ENCODE measurements at places on chromosomes 6 and 20. TPM values are rescaled to one million over a fixed set of nuclear protein-coding genes. Genes with fewer than 3 reads are reported as not detected.
A peak's percentile ranks its signal among the peaks of the same experiment; 100 is the strongest.

DNA sequence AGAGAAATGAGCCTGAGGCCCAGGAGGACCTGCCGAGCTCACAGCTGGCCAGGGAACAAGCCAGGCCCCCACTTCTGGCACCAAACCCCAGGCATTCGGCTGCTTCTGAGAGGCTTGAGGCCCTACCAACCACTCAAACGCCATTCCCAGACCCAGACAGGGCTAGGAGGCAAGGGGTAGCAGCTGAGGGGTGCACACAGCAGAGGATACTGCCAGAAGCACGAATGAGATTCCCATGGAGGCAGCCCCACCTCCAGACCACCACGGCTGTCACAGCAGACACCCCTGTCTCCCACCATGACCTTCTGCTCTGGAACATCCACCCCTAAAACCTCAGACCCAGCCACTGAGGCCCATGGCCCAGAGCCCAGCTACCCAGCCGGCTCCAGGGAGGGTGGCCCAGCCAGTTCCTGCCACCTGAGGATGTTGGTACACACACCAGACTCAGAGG, 36.1 kb downstream of the NTSR1 start:
- DNase-seq, result no peak

DNA sequence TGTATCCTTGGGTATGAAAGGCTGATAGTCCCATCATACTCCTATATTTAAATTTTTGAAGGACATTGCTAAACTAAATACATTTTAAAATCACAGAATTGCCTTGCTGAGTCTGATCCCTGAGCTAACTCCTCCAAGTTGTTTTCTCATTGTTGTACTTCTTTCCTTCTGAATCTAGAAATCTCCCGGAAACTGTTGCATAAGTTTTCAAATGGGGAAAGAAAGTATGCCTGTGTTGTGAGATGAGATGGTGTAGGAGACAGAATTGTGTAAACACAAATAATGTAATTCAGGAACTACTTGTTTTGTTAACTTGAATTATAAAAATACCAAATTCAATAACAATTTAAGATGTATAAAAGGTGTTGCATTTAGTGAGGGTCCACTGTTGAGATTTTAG, 7.3 kb downstream of the PNRC1 start:
- no peak for DNase-seq

DNA sequence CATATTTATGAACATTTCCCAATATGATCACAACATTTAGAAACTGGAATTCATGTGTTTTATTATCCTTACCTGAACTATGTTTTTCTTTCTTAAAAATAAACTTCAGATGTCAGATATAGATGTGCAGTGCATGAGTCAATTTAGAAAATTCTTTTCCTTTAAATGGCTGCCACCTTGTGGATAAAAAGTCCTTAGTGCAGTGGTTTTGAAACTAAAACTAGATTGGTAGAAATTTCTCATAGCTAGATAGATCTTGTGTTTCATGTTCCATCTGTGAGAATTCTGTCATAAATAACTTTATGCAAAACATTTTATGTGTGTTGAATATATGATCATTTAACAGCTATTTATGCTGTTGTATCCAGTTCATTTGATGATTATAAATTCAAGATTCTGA, 134.9 kb downstream of the KLHL32 start:
- DNase-seq, result no peak

DNA sequence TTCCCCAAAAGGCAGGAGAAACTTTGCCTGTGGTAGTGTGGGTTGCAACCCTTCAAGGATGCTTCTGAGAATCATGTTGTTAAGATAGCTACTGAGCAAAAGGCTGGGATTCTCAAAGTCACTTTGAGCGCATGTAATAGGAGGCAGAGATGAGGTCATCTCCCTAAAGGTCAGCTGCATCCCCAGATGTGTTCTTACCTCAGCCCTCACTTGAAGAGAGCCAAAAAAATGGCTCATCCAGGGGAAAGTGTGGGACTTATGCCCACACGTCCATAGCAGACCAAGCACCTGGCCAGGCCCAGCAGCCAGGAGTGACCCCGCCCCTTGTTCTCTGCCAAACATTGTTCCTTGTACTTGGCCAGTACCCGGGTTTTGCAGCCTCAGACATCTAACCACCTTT, 187.0 kb upstream of the BMP2 start:
- DNase-seq, result no peak

GRCh38 chr20:62021793-62022385, 43.8 kb downstream of the TAF4 start:
- DNase-seq, result no peak

GRCh38 chr6:16375843-16376242, 137.5 kb downstream of the GMPR start:
- DNase-seq, result no peak

GRCh38 chr6:159169557-159170332, 545 bp downstream of the FNDC1 start:
- no peak for DNase-seq

IP6K3 gene
- total RNA-seq, result not detected

DNA sequence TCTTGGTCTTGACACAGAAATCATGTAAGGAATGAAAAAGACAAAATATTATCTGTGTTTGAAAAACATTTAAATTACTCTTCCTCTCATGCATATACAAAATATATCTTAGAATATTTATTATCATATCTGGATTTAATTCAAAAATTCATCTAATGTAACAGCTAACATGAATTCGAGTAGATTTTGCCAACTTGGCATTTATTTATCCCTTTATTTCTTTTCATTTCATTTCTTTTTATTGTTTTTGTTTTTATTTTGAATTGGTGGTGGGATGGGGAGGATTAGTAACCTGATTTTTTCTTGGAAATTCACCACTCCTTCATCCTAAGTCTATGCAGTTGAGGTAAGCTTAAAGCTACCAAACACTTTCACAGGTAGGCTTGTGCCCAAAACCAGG, 508.7 kb downstream of the EPHA7 start:
- no peak for DNase-seq

HFE gene
- total RNA-seq, result 0.13 TPM

MCHR2 gene
- total RNA-seq, result not detected

- no peak for DNase-seq
These were observed 833.0 kb downstream of the EPHA7 start for GRCh38 chr6:92586236-92586977.

DNA sequence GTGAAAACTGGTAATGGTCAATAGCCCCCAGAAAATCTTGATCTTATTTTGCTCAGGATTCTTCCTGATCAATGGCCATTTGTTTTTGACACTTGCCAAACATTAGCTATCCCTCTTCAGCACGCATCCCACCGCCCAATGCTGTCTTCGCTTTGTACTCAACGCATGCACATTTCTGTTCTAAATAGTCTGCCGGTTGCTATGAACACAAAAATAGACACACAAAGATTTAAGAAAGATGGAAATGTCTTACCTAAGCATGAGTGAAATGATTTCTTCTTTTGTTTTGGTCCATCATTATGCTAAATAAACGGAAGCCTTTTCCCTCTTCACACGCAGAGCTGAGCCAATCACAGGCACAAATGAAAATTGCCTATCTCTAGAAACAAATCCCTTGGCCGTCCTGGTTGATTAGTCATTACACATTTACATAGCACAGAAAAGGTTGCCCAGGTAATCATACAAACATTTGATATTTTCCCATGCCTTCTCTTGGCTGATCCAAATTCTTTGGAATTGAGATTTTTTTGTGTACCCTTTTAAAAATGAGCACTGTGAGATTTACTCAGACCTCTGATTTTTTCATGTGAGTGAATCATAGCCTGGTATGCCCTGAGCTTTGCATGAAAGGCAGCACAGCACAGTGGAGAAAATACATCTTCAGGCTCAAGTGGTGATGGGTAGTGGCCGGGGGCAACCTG, 70.5 kb upstream of the FAM184A start:
- DNase-seq, result no peak

CLPSL2 gene
- total RNA-seq, result not detected

PRPH2 gene
- total RNA-seq, result not detected

DNA sequence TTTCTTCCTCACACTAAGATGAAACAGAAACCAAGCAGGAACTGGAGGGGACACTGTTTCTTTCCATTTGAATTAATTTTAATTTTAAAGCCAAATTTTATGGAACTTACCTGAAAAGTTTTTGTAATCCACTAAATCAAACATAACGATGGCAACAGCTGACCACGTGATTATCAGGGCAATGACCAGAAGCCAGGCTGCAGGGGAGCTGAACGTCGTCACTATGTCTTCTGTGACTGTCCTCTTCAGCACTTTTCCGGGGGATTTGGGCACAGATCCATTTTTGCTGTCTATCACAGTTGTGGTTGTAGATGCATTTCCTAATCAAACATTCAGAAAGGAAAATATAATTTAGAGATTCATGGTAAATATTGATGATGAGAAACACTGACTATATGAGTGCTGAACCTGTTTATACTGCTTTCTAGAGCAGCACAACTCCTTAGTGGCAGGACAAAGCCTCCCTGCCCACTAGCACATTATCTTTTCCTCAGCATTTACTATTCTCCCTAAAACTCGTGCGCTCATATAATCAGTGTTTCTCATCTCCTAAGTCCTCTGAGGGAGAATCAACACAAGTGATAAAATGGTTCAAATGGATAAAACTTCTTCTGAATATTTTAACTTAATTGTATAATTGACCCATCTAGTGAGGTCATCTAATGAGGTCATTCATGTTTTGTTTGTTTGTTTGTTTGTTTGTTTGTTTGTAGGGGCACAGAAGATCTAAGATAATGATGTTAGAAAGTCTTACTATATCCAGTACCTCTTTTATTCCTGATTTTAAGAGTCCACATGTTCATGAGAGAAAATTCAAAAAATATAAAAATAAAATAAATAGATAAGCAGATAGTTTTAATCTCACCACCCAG, 65.7 kb downstream of the TRDN start:
- no peak for DNase-seq

GINS1 gene
- total RNA-seq, result 40.1 TPM

PDE7B gene
- total RNA-seq, result 10.7 TPM

DNA sequence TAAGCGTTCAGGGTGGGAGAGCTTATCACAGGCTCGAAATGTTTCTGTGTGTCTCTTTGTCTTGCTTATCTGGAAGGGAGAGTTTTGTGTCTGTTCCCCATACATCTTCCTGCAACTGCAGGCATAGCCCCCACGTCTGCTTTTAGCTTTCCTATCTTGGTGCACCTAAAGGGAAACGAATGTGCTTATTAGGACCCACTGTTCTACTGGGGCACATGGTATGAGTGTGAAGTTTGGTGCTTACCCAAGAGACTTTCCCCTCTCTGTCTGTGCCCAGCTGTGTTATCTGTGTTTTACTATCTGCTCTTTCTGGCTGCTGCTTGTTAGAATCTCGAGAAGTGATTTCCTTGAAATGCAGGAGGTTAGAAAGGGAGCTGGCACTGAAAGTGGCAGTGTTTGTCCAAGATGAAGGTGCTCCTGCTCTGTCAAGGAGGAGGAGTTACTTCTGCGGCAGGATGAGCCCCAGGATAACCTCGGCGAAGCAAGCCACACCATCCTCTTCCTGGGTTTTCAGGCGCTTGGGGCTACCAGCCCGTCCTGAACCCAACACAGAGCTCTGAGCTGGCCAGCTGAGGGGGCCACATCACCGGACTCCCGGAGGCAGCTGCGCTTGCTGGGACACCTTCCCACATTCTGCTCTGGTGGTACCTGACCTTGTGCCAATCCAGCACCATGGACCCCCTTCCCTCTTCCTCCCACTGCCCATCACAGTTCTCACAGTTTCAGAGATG, 23.4 kb downstream of the DYNLT1 start:
- no peak for DNase-seq

DNA sequence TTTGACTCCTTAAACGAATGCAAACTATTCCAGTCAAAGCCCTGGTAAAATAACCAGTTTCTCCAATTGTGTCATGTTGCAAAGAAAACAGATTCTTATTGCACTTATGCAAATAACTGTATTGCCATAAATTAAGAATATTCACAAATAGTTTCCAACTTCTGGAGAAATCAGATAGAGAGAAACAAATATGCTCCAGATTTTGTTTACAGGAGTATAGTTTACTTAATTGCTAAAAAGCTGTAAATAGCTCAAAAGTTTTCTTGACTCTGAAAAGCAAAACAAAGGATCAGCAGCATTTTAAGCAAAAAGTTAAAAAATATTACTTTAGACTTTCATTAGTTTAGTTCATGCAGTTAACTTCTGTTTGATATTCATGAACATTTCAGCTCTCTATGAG, 304.2 kb downstream of the PACRG start:
- DNase-seq, result no peak

MYLK2 gene
- 0.44 TPM for total RNA-seq

GRCh38 chr6:164695896-164696295, 613.5 kb downstream of the C6orf118 start:
- no peak for DNase-seq

GRCh38 chr6:25403150-25403549, 124.0 kb downstream of the CARMIL1 start:
- DNase-seq, result no peak

CAGE1 gene
- 0.13 TPM for total RNA-seq

- no peak for DNase-seq
These were observed 99.0 kb downstream of the TBX18 start for GRCh38 chr6:84665401-84665800.

SLC22A16 gene
- total RNA-seq, result not detected

HAO1 gene
- total RNA-seq, result not detected

- DNase-seq, result no peak
These were observed 52.3 kb upstream of the ADGRF1 start for GRCh38 chr6:47094241-47094925.

- DNase-seq, result peak; percentile 9
These were observed 306.9 kb downstream of the DHX35 start for GRCh38 chr20:39268981-39269461.

GRCh38 chr20:36493051-36493800, 48.1 kb upstream of the MYL9 start:
- no peak for DNase-seq

- no peak for DNase-seq
These were observed 40.1 kb upstream of the PMEPA1 start for GRCh38 chr20:57749869-57750268.

- DNase-seq, result no peak
These were observed 7.1 kb upstream of the SPO11 start for GRCh38 chr20:57322476-57322875.

MOG gene
- not detected for total RNA-seq

GRCh38 chr6:71239694-71240093, 48.9 kb upstream of the OGFRL1 start:
- no peak for DNase-seq

DNA sequence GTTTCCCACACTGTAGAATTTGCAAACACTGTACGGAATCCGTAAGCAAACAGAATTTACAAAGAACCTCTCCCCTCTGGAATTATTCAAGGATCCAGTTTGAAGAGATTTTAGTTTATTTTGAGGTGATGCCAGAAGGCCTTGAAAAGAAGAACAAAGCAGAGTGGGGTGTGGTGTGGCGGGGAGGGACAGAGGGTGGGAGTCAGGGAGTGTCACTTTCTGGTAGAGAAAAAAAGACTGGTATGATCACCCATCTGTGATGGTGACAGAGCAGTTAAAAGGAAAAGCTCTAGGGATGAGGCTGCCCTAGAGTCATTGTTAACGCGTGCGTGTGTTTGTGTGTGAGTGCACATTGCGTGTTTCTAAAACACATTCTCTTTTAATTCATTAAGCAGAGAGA, 97.0 kb upstream of the F13A1 start:
- no peak for DNase-seq

GRCh38 chr6:39806278-39806677, 14.1 kb downstream of the DAAM2 start:
- DNase-seq, result no peak

All from activated T-helper 1 cell treated with anti-CD3 and anti-CD28 coated beads, Interleukin-12 subunit alpha, Interleukin-12 subunit beta, Interleukin-2, Interleukin-4 antibody, amounts not matched to agents 30 ng/mL and 10 ng/mL and 1 ng/mL, durations not matched to agents 14 hours and 24 hours and 36 hours (primary cell).